ENCODE measurements at places on chromosomes 16 and 17. TPM values are rescaled to one million over a fixed set of nuclear protein-coding genes. Genes with fewer than 3 reads are reported as not detected.

GRCh38 chr17:82737967-82738877 is 2.8 kb downstream of the FN3K start:
- H3K27me3 ChIP-seq: no peaks in the 10 kb centered on the region
- peaks cover 14% of the 10 kb centered on the region for H3K4me1 ChIP-seq
- H3K27ac ChIP-seq: peak overlapping the region; percentile 58
- peaks cover 8% of the 10 kb centered on the region for H3K36me3 ChIP-seq
- peak; percentile 57 for DNase-seq

- no peak overlapping the region for H3K4me3 ChIP-seq
- no peaks in the 10 kb centered on the region for H3K36me3 ChIP-seq
- peaks cover 5% of the 10 kb centered on the region for H3K27me3 ChIP-seq
Observed at GRCh38 chr17:73588891-73589290, 55.4 kb downstream of the SDK2 start.

GRCh38 chr16:57406881-57407280 is 2.3 kb downstream of the CCL17 start:
- H3K27ac ChIP-seq: no peak overlapping the region
- H3K27me3 ChIP-seq: no peaks in the 10 kb centered on the region
- no peaks in the 10 kb centered on the region for H3K4me1 ChIP-seq

DNA sequence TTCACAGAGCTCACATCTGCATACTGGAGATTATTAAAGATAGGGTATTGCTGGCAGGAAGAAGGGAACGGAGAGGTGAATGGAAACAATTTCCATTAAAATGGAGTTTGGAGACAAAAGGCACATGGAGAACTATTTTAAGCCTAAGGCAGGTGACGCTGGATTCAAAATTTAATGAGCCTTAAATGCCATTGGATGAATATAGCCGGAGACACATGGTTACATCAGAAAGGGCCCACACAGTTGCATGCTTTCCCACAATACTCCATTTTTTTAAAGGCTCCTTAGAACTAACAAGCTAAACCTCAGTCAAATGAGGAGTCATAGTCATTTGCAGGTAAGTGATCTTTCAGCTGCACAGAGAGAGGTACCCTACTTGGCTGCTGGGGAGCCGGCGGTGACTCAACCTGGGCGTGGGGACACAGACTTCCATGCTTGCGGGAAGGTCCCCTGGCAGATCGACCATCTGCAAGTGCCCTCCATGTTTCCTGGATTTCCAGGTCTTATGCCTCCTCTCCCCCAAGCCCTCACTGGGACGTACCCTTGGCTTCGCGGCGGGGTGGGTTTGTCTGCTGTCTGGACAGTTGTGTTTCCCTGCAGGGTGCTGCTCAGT is 259.2 kb downstream of the CBLN1 start:
- H3K4me3 ChIP-seq: no peak overlapping the region
- H3K27ac ChIP-seq: no peak overlapping the region
- H3K27me3 ChIP-seq: peaks cover 20% of the 10 kb centered on the region

DNA sequence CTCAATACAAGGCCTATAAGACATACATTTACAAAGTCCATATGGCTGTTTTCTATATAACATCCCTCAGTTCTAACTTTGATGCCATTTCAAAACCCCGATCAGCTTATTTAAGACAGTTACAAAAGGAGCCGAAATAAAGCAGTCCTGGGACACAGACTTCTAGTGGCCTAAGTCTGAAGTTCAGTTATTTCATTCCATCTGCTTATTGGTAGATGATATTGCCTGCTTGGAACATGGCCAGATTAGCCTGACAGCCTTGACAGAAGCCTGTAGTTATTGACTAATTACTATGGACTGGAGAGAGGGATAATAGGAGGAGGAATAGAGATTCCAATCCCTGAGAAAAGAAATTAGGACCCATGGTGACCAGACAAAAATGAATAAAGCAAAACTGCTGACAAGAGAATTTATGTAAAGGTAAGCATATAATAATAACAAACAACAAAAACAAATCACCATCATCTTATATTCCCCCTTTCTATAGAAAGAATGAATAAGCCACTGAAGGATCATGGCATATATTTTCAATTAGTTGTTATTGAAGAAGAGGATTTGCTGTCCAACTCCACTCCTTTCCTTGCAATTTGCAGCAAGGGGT is 206.3 kb upstream of the TOM1L1 start:
- H3K27ac ChIP-seq: no peak overlapping the region
- no peaks in the 10 kb centered on the region for H3K27me3 ChIP-seq
- no peaks in the 10 kb centered on the region for H3K4me1 ChIP-seq
- DNase-seq: no peak

DNA sequence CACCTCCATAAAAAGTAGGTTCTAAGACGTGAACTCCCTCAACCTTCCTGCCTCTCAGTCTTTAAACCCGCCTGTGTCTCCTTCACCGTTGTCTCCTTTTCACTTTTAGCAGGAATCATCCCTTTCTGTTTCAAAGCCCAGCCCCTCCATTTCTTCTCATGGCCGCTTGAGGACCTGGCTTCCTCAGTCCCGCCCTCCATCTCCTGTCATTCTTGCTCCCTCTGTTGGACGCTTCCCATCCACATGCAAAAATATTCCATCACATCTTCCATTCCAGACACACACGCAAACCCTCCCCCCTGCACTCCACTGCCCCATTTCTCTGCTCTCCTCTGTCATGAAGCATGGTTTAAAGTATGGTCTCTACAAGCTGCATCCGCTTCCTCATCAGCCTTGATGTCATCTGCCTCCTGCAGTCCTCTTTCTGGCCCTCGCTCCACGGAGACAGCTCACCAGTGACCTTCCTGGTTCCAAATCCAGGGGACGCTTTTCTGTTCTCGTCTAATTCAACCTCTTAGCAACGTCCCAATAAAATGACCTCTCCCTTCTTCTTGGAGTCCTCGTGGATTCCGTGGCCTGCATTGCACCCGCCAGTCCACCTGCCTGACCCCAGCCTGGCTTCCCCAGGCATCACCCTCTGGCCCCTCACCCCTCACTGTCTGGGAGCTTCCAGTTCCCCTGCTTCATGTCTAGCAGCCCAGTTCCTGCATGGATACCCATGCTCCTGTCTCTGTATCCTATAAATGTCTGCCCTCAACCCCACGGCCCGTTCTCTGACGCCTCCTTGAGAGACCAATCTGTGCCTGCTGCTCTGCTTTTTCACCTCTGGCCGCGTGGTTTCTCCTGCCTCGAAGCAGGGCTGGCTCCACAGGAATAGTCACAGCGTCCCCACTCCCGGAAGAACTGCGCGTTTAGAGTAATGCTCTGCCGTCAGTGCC is 26.2 kb downstream of the ANKRD40 start:
- DNase-seq: no peak
- no peaks in the 10 kb centered on the region for H3K27me3 ChIP-seq
- H3K4me1 ChIP-seq: peaks cover 8% of the 10 kb centered on the region
- no peak overlapping the region for H3K4me3 ChIP-seq

Gene ADAP2
- total RNA-seq: 4.6 TPM

DNA sequence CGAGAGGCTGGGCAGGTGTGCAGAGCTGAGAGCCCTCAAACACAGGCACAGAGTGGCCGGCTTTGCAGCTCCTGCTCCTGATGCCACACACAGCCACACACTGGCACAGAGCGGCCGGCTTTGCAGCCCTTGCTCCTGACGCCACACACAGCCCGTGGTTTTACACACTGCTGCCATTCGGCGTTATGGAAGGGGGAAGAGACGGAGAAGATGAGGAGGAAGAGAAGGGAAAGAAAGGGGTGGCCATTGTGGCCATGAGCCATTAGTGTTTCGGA is 26.8 kb downstream of the WSCD1 start:
- H3K36me3 ChIP-seq: no peaks in the 10 kb centered on the region
- peaks cover 27% of the 10 kb centered on the region for H3K4me1 ChIP-seq
- H3K27ac ChIP-seq: no peak overlapping the region
- DNase-seq: no peak

- H3K4me1 ChIP-seq: peaks cover 21% of the 10 kb centered on the region
- DNase-seq: peak; percentile 64
- H3K4me3 ChIP-seq: peak overlapping the region; percentile 20
- no peaks in the 10 kb centered on the region for H3K36me3 ChIP-seq
Observed at GRCh38 chr17:61314368-61315078, 85.1 kb upstream of the TBX2 start.
